ENCODE measurements at places on chromosomes 2 and 18. TPM values are rescaled to one million over a fixed set of nuclear protein-coding genes. Genes with fewer than 3 reads are reported as not detected.

GRCh38 chr18:49646873-49647272 is 85.0 kb downstream of the LIPG start:
- DNase-seq: no peak

- DNase-seq: no peak
These were observed 39.2 kb downstream of the DPYSL5 start for GRCh38 chr2:26887151-26887550.

DNA sequence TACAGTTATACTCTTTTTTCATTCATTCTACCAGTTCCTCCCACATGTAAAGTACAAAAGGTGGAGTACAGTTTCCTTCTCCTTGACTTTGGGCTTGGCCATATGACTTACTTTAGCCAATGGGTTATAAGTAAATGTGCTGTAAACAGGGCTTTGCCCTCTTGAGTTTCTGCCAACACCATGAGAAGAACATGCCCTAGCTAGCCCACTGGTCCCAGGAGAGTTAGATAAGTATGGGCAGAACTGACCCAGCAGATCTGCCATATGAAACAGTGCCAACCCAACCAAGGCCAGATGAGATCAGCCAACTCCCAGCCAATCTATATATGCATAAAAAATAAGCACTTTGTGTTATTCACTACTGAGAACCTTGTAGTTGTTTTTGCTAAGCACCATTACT is 25.5 kb downstream of the ZC3H8 start:
- no peak for DNase-seq

DNA sequence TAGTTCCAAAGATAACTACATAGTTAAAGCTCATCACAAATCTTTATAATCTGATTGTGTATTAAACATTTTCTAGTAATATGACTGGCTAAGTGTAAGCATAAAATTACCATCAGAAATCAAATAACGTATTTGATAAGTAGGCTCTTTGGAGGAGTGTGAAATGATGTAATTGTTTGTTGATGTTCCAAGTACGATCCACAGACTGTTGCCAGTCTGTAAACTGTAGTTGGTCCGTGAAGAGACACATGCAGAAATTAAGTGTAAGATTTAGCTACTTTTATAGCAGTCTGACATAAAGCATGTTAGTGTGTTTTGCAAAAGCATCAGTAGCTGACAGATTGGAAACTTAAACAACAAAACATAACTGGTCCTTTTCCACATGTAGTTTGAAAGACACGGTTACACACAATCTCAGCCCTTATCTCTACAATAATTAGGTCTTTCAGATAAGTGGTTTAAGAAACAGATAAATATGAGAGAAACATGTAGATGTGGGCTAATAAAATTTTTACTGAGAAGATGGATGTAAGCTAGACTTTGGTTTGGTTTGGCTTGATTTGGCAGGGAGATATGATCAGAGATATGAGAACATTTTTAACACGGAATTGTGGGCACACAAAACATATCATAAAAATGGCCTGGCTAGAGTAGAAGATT is 115.0 kb upstream of the EPB41L5 start:
- no peak for DNase-seq

- no peak for DNase-seq
These were observed 654 bp upstream of the MARCHF7 start for GRCh38 chr2:159711562-159712142.

- no peak for DNase-seq
These were observed 309.5 kb upstream of the LYPD1 start for GRCh38 chr2:132979339-132980093.

DNA sequence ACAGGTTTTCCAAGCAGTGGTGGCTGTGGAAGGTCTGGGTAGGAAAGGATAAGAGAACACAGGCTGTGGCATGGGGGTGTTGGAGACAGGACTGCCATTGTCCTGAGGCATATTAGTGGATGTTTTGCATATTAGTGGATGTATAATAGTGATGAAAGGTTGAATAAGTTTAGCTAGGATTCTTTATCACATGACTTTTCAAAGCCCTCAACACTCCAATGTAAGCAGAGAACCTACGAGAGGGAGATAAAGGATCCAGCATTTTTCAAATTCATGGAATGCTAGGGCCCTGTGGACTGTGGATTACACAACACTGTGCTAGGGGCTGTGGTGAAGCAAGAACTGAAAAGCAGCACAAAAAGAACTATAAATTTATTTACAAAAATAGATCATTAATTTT is 63.2 kb downstream of the POLE4 start:
- no peak for DNase-seq

GRCh38 chr2:46548521-46549144 is 69.3 kb downstream of the TMEM247 start:
- DNase-seq: no peak

GRCh38 chr2:8886876-8887275 is 49.5 kb upstream of the KIDINS220 start:
- no peak for DNase-seq

DNA sequence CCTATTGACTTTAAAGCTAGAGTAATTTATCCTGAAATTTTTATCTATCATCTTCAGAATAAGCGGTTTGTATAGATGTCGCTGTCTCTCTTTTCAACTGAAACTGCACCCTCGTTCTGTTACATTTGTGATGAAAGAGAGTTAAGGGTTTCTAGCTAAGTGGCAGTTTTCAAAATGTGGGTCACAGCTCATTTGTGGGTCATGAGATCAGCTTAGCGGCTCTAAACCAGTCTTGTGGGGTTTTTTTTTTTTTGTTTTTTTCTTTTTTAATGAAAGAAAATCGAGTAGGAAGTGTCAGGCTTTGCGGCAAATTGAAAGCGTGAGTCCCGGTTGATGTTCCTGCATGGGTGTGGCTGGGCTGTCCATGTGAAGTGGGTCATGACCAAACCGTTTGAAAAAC is 31.2 kb downstream of the SALL3 start:
- DNase-seq: no peak

DNA sequence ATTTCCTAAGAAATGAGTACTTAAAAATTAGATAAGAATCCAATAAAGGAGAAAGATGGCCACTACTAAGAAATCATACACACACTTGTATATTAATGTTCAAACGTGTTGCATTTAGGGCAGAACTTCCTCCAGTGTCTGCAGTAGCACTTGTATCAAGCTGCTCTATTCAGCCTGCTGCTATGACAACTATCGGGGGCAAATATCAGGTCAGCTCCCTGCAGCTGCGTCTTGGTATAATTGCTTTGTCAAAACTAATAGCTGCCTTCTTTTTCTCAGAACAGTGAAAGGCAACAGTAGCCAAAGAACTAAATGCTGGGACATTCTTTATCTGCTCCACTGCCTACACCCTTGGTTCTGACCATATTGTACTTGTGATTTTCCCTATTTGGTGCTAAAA is 300.7 kb downstream of the NOL4 start:
- no peak for DNase-seq

GRCh38 chr2:221958224-221958623 is 340.6 kb downstream of the PAX3 start:
- no peak for DNase-seq

DNA sequence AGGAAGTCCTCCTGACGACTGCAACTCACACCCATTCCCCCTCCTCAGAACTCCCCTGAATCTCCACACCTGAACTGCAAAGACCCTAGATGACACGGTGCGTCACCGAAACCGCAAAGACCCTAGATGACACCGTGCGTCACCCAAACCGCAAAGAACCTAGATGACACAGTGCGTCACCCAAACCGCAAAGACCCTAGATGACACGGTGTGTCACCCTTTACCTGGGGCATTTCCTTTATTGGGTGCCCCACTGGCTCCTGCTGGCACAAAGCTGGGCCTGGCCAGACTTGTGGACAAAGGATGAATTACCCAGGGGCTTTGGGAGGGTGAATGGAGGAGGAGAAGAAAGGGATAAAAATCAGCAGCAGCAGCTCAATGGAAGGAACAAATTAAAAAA is 123.8 kb downstream of the CELF4 start:
- no peak for DNase-seq

Gene IL37
- polyA plus RNA-seq: 0.40 TPM

Gene GULP1
- polyA plus RNA-seq: 67.8 TPM

Gene EPHA4
- polyA plus RNA-seq: 65.1 TPM

Gene CYTIP
- 1.7 TPM for polyA plus RNA-seq

Gene GRB14
- 62.5 TPM for polyA plus RNA-seq

Gene CIB4
- 0.48 TPM for polyA plus RNA-seq

Gene STPG4
- polyA plus RNA-seq: 0.12 TPM

Gene APCDD1
- 74.6 TPM for polyA plus RNA-seq

Gene CDK5R2
- polyA plus RNA-seq: not detected
